Activated CD8-positive, alpha-beta memory T cell treated with anti-CD3 and anti-CD28 coated beads, Interleukin-2, amount 10 ng/mL, durations not matched to agents 7 days and 5 days (primary cell): ENCODE measurements at places on chromosomes 11 and 22.
A peak's percentile ranks its signal among the peaks of the same experiment; 100 is the strongest.

- no peak for DNase-seq
These were observed 61.3 kb downstream of the BCL2L13 start for GRCh38 chr22:17699696-17700340.

GRCh38 chr22:42074846-42075676 is 1.0 kb downstream of the PHETA2 start:
- DNase-seq = no peak

- DNase-seq = no peak
These were observed 17.7 kb upstream of the SUN2 start for GRCh38 chr22:38773363-38773946.

DNA sequence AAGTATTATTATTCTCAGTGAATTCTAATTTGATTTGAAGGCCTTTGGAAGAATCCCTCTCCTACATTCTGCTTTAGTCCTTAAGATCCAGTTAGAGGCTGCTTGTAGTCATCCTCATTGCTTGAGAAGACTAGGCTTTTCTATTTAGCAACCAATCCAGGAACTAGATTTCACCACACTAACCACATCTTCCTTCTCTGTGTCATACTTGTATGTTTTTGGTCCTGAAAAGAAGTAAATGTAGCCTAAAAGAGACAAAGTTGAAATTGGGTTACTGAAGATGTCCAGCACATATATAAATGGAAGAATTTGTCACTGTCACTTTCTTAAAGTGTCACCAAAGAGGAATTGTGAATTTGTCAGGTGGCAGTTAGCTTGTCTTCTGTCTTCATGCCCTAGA is 46.6 kb upstream of the MMP7 start:
- no peak for DNase-seq

- no peak for DNase-seq
These were observed 2.1 kb downstream of the OR4D10 start for GRCh38 chr11:59475176-59475575.

DNA sequence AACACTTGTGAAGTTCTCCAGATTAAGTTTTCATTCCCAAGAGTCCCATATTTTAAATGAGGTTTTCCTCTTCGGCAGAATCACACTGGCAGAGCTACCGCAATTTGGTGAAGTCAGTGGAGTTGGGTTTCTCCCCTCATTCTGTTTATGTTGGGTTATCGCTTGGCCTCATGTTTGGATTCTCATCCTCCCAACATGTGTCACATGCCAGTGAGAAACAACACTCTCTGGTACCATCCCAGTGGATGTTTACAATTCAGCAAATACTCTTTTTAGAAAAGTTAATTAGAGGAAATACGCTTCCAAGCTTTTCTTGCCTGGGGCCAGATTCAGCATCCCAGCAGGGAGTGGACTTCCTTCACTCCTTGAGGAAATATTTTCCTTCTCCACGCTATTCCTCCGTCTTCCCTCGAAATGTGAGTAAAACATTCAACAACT is 2.1 kb downstream of the PAMR1 start:
- no peak for DNase-seq

DNA sequence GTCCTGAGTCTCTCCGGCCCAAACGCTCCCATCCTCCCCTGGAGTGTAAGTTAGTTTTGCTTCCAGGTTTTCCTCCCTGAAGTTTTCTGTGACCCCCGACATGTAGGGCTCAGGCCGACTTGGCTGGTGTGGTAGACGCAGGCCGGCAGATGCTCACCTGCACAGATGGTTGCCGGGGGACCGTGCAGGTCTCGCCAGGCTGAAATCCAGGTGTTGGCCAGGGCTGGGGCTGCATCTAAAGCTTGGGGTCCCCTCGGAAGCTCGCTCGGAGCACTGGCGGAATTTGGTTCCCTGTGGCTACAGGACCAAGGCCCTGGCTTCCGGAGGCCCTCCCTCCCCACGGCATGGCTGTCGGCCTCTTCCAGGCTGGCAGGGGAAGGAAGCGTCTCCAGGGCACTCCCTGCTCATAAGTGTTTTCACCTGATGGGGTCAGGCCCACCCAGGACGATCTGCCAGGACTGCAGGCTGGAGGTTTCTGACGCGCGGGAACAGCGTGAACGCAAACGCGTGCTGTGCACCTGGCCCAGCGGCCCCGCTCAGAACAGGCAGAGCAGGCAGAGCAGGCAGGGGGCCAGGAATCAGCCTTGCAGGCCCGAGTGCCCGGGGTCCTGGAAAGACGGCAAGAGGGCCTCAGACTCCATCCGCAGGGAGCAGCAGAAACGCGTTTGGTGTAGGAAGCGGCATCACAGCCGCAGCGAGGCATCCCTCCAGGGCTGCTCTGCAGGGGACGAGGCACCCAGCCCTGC is 258.2 kb downstream of the BRD1 start:
- DNase-seq = no peak

DNA sequence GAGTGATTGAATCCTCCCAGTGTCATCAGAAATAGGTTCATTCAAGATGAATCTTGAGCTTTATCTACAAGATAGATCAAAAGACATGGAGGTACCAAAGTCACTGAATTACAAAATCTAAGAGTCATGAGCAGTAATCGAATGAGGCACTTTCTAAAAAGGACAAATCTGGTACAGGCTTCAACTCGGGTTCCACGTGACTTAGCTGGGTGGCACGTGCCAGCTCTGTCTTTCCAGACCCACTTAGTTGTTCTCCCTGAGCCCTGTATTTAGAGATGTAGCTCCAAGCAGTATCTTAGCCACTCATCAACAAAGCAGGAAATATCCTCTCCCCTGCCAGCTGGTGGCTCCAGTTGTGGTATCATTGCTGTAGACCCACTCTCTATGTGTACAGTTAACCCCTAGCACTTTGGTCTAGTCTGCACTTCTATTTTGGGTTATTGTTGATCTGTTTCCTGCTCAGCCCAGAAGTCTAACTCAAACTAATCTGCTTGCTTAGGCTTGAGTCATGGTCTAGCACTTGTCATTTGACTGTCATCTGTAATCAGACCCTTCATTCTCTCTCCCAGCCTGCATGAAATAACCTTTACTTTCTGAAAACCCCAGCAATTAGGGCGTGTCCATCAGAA is 528.7 kb downstream of the ETS1 start:
- DNase-seq = no peak

DNA sequence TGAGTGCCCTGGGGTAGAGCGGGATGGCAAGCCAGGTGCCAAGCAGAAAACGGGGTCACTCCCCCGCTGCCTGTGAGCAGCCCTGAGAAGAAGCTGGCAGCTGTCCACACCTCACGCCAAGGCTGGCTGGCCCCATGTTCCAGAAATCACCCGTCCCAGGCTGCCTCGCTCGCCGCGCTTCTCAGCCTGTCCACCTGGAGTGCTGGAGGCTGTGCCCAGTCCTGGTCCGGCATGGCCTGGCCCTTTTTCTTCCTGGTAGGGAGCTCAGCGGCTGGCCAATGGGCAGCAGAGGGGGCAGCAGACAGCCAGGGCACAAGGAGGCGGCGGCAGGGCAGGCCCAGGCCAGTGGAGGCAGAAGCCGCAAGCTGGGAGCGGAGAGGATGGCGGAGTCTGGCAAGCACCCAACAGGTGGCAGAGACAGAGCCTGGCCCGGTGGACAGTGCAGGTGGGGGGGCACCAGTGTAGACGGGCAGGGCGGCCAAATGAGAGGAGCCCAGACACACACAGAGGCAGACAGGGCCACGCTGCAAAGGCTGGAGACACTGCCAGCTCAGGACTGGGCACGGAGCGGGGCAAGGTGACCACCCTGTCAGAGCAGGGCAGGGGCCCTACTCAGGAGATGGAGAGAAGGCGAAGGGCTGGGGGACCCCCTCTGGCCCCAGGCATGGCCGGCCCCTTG is 37.2 kb upstream of the TH start:
- DNase-seq = peak; percentile 35

DNA sequence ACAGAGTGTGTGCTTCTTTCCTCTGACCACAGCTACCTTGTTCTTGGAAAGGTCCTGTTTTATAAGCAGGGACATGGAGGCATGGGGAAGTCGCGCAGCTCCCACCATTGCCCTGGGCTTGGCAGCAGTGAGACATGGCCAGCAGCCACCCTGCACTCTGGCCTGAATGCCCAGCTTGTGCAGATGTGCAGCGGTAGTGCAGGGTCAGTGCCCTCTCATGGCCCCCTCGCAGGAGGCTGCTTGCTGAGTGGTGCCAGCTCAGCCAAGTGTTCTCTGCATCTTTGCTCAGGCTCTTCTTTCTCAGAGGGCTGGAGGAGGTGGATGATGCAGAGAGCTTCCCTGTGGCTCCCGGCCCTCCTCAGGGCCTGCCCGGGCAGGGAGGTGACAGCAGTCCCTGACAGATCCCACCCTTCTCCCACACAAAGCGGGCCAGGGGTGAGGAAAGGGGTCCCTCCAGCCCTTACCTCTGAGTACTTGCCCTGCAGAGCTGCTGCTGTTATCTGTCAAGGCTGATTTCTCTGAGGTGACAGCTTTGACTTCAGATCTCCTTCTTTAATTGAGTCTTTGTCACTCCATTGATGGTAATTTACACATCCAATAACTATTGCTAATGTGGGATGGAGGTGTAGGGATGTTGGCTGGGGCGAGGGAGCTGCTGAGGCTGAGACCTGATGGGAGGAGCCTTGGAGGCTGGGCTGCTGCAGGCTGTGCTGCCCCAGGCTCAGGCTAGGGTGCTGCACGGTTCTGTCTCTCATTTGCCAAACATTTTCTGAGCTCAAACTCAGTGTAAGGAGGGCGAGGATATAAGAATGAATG is 47.4 kb upstream of the B3GAT1 start:
- DNase-seq = no peak

GRCh38 chr11:77407613-77408012 is 66.3 kb downstream of the PAK1 start:
- DNase-seq = no peak

DNA sequence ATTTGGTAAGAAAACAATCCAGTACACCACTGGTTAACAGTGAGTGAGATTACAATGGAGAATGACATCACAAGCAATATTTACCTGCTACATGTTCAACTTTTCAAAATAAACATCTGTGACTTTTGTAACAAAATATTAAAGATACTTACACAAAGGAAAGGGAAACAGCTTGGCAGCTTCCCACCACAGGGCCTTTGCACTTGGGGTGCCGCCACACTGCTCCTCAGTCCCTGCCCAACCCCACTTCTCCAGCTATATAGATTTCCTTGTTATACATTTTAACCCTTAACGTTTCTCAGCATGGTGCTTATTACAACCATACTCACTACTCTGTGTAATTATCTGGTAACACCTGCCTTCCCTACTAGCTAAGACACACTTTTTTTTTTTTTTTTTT is 10.9 kb downstream of the KMT5B start:
- no peak for DNase-seq

DNA sequence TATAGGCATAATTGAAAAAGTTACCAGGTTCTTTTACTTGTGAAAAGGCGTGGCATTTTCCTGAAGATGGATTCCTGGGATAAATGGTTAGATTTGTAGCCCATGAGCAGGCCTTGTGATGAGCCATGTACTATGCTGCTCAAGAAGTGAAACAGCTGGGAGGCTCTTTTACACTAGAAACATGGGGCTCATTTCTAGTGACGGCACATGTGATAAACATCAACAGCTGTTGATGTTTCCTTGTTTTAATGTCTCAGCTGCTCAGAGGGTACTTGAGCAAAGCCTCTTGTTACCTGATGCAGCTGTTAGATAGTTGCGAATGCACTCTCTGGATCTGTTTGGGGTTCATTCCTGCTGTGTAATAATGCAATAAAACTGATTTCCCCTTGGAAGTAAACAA is 396.8 kb downstream of the GUCY1A2 start:
- no peak for DNase-seq

GRCh38 chr11:45610627-45611026 is 54.8 kb downstream of the CHST1 start:
- peak; percentile 31 for DNase-seq

DNA sequence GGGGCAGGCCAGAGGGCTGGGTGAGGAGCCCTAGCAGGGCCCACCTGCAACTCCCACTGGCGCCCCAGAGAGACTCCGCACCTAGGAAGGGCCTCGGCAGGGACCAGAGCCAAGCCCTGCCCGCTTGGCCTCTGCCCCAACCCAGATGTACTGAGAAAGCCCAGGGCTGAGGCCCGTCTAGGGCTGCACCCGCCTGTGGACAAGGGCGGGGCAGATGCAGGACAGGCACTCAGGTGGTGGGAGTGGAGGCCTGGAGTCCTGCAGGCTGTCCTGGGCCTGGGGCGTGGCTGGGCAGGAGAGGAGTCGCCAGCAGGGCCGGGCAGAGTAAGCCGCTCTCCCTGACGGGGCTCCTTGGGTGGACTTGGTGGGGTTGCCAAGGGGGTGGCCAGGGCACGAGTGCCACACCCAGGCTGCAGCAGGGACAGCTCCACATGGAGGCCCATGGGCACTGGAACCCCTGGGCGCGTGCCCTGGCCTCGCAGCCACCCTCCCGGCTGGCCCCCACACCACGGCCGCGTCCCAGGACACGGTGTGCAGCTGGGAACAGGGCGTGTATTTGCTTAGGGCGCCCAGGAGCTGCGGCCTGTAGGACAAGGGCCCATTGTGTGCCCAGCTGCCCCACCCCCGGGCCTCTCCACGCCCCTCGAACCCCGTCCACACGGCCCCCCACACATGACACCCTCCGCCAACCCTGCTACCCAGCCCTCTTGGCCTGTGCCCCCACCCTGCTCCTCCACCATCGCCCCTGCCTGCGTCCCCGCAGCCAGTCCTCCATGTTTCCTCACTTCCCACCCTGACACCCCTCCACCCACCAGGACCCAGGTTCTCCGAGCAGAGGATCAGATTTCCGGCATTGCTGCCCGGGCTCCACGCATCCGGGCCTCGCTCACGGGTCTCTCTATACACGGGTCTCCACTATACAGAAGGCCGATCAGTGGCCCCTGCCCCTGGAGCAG is 11.3 kb upstream of the PIM3 start:
- DNase-seq = no peak

DNA sequence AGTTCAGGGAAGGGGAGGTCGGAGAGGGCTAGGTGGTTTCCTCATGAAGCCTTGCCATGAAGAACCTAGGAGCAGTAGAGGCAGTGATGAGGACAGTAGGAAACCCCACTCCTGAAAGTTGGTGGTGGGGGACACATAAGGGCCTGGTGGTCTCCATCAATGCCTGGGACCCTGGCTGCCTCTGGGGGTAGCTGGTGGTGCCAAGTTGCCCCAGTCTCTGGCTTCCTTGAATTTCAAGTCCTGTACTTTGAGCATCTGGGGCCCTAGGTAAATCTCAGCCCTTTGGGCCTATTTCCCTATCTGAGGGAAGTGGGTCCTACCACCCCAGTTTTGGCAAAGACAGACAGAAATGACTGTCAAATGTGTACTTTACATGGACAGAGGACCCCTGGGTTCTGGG is 28.1 kb downstream of the AMPD3 start:
- DNase-seq = no peak

DNA sequence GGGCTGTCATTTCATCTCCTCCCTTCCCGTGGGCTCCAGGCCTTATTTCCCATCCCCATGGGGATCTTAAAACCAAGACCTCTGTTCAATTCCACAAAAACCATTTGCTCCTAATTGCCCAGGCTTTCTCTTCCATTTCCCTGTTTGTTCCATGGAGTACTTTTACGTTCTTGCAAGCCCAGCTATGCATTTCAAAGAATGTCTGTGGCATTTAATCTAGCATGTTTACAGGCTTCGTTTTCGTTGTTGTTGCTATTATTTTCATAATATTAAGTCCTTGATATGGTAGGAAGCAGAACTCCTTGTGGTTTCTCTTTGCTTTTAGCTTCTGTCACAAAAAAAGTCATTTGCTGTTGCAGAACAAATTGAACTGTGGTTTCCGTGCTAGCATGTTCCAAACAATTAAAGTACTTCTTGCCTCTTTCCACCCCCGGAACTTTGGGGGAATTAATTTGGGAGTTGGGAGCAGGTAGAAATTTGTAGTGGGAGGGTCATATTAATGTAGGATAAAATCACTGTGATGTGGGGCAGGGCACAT is 68.1 kb upstream of the SLC22A12 start:
- DNase-seq = no peak

GRCh38 chr11:88520391-88520790 is 182.9 kb upstream of the CTSC start:
- DNase-seq = no peak

- no peak for DNase-seq
These were observed 44.5 kb downstream of the KIAA1671 start for GRCh38 chr22:24997023-24997422.
